Tibial artery (tissue), 4 donors: ENCODE measurements at places on chromosomes 16 and 17.

DNA sequence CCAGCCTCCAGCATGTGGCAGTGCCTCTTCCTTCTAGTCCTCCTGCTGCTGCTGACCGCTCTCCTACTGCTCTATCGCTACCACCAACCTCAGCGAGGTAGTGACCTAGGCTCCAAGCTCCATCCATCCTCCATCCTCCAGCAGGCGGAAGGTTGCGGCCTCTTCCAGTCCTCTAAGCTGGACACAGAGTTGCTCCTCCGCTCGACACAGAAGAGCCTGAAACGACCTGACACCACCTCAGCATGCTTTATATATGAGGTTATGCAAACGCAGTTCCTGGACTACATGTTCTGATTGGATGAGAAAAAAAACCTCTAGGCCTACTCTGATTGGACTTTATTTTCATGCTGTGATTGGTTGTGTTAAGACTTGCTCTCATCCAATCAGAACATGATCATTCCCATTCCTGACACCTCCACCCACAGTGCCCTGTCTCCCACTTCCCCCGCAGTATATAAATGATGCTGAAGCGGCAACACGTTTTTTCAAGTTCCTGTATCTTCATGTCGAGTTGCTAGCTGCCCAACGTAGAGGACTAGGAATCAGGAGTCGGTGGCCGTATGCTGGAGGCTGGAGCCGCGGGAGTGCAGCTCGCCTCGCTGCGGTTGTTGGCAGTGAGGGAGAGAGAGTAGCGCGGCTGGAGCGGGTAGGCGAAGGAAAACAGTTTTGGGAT, 398.1 kb downstream of the KCNJ18 start:
- no peak for DNase-seq

DNA sequence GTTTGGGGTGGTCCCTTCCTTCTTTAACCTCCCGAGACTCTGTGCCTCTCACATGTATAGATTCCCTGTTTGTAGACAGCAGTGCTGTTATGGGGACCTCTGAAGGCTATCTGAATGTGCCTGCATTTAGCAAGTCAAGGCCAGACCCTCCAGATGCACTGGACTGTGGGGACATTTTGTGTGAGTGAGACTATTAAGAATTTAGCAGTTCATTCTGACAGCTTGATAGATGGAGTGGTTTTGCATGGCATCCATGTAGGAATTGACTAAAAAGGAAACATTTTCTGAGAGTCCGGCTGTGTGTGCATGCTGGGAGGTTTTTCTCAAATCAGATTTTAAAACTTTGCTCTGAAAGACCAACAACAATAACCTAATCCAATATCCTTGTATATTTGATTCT, 226.3 kb downstream of the MSI2 start:
- no peak for DNase-seq

GRCh38 chr17:59791603-59792457, 84.4 kb downstream of the VMP1 start:
- DNase-seq, result no peak

GRCh38 chr16:66156538-66156937, 210.0 kb upstream of the CDH5 start:
- DNase-seq, result no peak

- DNase-seq, result no peak
These were observed 148.0 kb downstream of the KCNJ12 start for GRCh38 chr17:21524211-21524591.
